ENCODE measurements at places on chromosomes 12 and 14.

DNA sequence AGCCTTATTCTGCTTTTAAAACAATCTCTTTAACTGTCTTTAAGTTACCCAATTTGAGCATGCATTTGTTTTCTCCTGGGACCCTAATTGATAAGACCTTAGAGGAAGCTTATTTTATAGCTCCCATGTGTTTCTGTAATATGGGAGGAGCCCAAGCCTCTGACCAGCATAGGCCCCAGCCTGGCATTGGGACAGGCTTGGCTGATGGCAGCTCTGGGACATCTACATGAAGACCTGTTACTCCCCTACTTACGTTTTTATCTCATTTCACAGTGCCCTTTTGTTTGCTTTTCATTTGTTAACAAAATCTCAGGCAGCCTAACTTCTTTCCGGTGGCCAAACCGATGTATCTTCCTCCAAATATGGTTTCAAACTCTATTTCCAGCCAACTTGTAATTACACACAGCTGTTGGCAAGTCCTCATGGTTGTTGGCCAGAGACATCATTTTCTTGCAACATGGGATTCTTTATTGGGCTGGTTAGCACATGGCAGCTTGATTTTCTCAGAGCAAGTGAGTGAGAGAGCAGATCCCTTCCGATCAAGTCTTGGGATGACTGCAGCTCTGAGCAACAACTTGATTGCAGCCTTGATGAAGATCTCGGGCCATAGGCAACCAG lies 1117.5 kb downstream of the AACS start:
- no peak for DNase-seq

- no peak for DNase-seq
Measured at GRCh38 chr12:89760783-89761182, 52.1 kb upstream of the ATP2B1 start.

GRCh38 chr14:31926123-31926522 lies 151.0 kb upstream of the ARHGAP5 start:
- DNase-seq = peak; percentile 14

DNA sequence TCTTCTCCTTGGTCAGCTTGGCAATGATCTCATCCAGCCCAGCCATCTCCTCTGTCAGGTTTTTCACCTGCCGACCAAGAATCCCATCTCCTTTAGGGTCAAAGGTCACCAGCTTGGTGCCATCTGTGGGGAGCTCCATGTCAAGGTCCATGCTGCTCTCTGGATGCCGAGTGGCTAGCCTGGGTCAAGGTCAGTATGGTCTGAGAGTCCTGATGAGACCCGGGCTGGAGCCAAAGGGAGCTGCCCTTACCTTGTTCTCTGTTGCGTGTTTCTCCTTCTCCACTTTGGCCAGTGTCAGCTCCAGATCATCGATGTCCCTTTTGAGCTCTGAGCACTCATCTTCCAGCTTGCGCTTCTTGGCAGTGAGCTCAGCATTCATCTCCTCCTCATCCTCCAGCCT lies 11.8 kb downstream of the MYH7 start:
- no peak for DNase-seq

GRCh38 chr14:54550514-54550913 lies 16.4 kb upstream of the SAMD4A start:
- DNase-seq = no peak

- DNase-seq = no peak
Measured at GRCh38 chr12:119024356-119024755, 43.0 kb downstream of the SRRM4 start.

GRCh38 chr12:9718968-9719367 lies 13.9 kb downstream of the CLECL1 start:
- no peak for DNase-seq

- DNase-seq = no peak
Measured at GRCh38 chr14:73313151-73313550, 75.8 kb downstream of the PAPLN start.

DNA sequence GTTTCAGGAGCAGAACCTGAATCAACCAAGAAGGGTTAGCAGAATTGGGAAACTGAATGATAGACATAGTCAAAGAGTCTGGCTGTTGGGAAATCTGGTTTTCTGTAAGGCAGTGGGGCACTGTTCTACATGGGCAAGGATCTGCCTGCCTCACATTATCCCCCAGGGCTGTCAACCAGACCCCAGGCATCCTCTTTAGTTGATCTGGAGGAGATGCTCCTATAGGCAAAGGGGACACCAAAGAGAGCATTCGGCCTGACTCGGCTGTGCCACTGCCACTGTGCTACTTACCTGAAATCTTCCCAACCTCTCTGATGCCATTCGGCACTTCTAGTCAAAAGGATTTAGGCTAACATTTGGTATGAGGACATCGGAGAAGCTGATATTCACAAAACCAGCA lies 4.1 kb downstream of the ISCU start:
- DNase-seq = no peak

DNA sequence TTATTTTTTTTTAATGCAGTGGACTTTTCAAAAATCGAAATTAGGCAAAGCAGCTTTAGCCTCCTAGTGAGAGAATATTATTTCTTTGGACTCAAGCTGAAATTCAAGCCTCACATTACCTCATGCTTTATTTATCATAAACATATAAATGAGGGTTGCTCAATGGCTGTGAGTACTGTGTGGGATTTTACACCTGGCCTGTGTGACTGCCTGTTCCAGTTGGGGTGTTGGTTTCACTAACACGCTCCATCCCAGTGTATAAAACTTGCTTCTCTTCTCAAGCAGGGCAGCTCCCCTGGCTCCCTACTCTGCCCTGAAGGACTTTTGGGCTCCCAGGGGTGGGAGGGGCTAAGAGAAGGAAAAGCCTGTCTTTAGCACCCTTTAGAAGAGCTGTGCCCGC lies 15.0 kb downstream of the ANKLE2 start:
- no peak for DNase-seq

GRCh38 chr14:100168506-100168905 lies 9.1 kb upstream of the DEGS2 start:
- DNase-seq = no peak

- DNase-seq = no peak
Measured at GRCh38 chr12:6872073-6873048, 742 bp downstream of the SPSB2 start.
